Right ventricle myocardium superior (tissue), 1 donor: ENCODE measurements at places on chromosomes 11 and 22.

- no peak for DNase-seq
Observed at GRCh38 chr11:34860034-34860433, 56.1 kb downstream of the APIP start.

DNA sequence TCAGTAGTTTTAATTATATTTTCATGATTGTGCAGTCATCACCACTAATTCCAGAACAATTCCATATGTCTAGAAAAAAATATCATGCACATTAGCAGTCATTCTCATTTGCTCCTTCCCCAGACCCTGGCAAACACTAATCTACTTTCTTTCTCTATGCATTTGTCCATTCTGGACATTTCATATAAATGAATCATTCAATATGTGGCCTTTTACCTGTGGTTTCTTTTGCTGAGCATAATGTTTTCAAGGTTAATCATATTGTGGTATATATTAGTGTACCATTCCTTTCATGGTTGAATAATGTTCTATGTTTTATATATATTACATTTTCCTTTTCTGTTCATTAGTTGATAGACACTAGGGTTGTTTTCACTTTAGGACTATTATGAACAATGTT is 811.1 kb upstream of the RAG2 start:
- DNase-seq: no peak

DNA sequence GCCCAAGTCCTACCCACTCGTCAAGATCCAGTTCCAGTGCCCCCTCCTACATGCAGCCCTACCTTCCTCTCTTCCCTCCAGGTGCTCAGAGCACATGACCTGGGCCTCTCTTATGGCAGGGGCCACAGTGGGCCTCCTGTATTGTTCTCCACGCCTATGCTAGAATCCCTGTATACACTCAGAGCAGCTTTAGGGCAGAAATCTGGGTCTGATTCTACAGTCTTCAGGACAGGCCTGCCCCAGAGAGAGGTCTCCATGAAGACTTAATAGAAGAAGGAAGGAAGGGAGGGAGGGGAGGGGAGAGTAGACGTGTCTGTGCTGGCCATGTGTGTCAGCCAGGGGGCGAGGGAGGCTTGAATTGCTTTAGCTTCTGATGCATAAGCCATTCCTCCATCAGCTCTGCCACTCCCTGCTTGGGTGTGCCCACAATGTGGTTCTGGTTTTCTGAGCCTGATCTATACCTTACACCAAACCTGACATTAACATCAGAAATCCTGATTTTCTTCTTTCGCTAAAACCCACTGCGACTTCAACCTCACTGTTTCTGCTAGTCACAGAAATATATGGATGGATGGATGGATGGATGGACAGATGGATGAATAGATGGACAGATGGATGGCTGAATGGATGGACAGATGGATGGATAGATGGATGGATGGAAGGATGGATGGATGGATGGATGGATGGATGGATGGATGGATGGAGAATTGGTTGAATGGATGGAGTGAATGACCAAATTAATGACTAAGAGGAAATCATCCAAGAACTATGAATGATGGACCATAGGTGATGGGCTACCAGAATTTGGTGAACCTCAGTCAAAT is 56.6 kb upstream of the PRDM11 start:
- DNase-seq: no peak

GRCh38 chr11:5528495-5528894 is 12.0 kb upstream of the UBQLNL start:
- DNase-seq: no peak

DNA sequence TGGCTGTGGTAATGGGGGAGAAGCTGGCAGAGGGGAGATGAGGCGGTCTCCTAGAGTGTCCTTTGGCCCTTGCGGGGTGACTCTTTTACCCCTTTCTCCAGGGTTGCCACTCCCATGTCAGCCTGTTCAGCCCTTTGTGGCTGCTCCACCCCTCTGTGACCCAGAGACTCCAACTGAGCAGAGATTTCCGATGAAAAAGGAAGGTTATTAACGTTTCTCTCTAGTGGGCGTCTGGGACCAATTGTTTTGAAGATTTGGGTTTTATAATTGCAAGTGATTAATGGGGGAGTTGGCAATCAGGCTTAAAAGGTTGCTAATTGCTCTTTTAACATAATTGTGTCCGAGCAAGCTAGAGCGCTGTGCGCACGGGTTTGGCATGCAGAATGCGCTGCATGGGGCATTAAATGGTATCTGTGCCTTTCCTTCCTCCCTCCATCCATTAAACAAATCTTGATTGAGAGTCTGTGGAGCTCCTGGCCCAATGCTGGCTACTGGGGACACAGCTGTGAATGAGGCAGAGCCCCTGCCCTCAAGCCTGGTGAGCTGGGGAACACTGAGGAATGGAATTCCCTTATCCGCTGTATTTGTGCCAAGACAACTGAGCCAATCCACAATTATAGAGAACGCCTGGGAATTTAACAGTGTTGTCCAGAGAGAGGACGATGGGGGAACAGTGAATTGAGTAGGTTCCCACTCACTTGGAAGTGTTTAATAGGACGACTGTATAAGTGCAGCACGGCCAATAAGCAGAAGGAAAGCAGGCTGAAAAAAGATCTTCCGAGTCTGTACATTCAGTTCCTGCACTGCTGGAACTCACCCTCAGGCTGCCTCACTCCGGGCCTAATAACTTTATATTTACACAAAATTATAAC is 295.9 kb downstream of the MIAT start:
- DNase-seq: no peak

DNA sequence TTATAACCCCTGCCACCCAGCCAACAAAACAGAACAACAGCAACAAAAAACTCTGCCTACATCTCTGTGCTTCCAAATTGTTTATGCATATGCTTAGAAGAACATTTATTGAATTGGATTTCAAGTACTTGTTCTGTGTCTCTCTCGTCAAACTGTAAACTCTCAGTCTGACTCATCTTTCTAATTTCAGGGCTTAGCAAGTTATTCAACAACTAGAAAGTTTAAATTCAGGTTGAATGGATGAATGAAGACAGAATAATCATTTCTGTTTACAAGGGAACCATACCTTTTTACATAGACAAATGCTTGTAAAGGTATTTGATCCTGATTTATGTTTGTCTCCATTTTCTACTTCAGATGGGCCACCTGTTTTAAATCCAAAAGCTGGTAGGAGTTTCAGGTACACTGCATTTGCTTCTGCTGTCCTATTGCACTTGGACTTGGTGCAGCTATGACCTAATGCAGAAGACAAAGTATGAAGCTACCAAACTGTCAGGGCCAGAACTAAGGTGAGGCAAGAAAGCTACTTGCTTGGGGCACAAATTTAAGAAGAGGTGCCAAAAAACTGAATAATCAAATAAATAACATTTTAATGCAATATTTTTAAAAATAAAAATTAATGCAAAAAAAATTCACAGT is 1.6 kb upstream of the FBXO3 start:
- DNase-seq: no peak

GRCh38 chr11:1156506-1157340 is 1.0 kb upstream of the MUC5AC start:
- no peak for DNase-seq

DNA sequence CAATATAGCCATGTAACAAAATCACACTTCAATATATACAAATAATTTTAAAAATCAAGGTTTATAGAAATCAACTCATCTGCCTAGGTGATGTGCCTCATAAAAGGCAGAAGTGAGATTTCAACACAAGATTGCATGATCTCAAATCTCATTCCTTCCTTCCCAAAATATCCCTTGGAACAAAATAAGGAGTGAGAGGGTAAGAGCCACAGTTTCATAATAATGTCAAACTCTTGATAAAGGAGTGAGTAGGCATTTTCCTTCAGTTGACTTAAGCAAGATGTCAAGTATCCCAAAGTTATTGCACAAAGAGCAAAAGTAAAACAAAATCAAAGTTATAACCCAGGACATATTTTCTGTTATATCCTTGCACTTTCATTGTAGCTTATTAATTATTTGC is 81.3 kb downstream of the C22orf31 start:
- DNase-seq: no peak
